Esophagus squamous epithelium (tissue), 5 donors: ENCODE measurements at places on chromosomes 13 and 19.

- DNase-seq: no peak
Observed at GRCh38 chr13:19172647-19173030, 9.0 kb downstream of the TUBA3C start.

DNA sequence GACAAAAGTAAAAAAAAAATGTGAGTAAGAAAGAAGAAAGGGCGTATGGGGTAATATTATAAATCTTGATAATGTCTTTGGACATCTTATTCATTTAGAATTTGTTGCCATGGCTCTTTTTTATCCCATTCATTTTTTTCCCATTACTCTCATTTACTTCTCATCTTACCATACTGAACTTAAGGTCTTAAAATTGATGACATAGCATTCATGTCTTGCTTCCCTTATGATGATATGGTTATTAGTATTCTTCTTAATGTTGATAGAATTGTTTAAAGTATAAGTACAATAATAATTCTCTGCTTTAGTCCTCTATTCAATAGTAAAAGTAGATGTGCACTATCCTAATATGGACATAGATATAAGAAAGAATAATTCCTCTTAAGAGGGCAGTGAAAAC lies 204.1 kb upstream of the KLF12 start:
- no peak for DNase-seq

DNA sequence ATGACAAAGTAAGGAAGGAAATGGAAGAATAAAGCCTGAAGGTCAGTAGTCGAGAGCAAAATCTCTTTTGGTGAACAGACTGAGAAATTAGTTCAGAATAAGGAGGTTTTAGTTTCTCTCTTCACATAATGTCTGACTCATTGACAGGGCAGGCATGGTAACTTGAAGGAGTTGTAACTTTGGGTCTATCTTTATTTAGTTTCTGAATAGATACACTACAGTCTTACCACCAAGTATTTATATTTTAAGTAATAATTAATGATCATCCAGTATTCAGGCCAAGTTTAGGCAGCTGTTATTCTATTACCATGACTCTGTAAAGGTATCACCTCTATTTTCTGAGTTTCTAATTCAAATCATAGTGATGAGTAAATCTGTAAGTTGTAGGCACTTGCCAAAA lies 219.9 kb downstream of the SPRY2 start:
- DNase-seq: no peak

DNA sequence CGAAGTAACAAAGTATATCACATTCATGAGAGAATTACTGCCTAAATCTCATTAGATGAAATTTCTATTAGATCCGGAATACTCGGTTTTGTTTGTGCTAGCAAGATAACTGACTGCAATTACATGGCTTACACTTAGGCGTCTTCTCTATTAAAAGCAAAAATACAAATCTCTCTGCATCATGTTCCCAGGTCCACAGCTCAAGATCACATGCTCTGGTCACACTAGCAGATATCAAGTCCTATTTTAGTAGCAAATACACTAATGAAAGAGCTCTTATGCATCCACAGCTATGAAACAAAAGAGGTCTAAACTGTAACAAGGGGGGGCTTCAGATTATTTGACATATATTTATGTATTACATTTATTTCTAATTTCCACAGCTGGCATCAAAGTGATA lies 53.5 kb downstream of the EFNB2 start:
- no peak for DNase-seq

DNA sequence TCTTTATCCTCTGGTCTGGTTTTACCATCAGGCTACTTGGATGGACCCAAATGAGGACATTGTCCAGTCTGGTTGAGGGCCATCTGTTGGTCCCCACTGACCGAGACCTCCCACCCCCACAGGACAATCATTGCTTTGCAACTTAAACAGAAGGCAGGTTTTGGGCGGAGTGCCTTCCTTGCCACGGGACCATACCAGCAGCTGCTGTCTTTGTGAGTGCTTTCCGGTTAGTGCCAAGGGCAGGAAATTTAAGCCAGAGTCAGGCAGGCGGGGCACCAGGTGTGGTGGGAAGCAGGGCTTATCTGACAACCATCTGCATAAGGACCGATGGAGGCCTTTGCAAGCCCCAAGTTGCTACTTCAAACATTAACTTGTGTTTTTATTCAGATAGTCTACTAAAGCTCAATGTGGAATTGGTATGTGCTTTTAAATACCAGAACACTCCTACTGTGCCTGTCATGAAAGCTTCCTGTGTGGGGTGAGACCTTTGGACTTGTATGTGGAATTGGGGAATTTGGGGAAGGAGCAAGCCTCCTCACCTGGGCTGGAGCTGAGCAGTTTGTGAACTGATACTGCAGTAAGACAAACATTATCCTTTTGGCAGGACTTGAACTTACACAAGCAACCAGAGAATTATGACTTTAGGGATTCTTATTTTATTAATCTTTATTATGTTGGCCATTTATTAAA lies 39.3 kb upstream of the UBE2L5 start:
- no peak for DNase-seq

- no peak for DNase-seq
Observed at GRCh38 chr13:27310946-27311345, 40.3 kb downstream of the RASL11A start.

DNA sequence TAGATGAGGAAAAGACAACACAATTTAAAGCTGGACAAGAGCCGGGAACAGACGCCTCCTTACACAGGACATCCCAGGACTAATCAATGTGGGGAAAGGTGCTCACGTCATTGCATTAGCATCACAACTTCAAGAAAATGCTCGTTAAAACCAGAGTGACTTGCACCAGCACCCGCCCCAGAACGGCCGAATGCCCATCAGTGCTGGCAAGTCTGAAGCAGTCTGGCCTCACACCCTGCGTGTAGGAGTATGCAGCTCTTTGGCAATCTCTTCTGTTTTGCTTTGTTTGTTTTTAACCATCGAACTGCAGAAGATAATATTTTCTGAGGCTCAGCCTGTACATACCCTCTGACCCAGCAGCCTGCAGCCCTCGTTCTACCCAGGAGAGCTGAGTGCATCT lies 44.8 kb upstream of the LDLR start:
- no peak for DNase-seq

- peak; percentile 97 for DNase-seq
Observed at GRCh38 chr19:50329146-50329925, at the start of gene KCNC3. TSS of gene KCNC3 (minus strand) at chr19:50329377. CDS start at chr19:50329082, 295 bp downstream.

DNA sequence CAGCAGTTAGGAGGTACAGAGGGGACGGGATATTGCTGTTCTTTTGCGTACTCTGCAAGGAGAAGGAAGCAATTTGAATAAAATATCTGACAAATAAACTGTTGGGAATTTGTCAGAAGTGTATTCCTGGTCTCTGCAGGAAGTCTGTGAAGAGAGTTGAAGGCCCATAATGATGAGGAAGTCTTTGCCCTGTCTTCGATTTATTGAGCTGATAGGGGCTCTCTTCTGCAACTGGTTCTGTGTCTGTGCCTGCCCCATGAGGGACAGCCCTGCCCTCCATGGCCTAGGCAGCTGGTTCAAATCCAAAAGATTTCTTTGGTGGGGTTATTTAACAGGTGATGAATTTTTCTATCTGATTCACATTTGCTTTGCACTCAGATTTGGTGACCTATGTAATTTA lies 339.7 kb upstream of the EDNRB start:
- no peak for DNase-seq

GRCh38 chr13:54965881-54966280 lies 1937.3 kb downstream of the OLFM4 start:
- DNase-seq: no peak

- DNase-seq: no peak
Observed at GRCh38 chr13:20192158-20192835, 441 bp downstream of the GJB2 start.

DNA sequence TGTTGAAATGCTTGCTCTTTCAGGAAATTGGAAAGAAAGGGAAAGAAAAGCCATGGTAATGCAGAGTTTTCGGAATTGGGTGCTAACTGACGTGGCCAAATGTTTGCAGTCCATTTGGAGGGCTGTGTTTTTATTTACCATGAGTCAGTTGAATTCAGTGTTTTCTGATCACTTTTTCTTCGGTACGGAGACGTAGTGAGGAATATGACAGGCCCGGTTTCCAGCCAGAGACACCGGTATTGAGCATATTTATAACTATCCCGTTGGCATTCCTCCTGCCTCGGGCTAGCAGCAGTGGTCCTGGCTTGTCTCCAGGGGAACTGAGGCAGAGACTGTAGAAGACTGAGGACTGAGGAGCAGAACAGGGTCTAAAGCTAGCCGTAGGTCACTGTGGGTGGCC lies 1.0 kb downstream of the CDC16 start:
- DNase-seq: no peak

DNA sequence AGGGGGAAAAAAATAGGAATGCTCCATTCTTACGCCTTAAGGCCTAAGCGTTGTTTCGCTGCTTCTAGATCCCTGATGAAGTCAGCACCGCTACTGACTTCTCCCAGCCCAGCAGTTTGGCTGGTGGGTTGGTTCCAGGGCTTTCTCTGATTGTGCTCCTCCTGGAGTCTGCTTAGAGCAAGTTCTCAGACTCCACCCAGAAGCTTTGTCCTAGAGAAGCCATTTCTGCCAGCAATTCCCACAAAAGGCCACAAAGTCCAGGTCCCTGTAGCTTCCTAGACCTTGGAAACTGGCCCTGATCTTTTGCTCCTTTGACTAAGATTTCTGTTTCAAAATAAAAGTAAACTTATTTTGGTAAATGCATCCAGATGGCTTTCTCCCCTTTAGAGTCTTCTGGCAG lies 65.4 kb downstream of the KCTD12 start:
- DNase-seq: no peak

GRCh38 chr13:49641801-49642291 lies 13.5 kb downstream of the ARL11 start:
- peak; percentile 14 for DNase-seq

DNA sequence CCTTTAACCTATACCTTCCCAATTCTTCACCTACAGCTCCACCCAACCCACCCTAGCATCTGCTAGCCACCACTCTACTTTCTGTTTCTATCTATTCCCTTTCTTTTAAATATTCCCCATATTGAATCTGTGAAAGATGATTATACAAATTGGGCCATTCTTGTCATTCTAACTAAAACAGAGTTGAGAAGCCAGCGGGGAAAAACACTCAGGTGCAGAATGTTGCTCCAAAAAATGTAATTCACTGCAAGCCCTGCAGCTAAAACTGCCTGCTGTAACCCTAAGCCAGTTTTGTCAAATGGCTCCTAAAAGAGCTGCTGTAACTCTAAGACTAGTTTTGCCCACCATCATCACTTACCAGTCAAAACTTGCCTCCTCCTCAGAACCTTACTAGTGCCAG lies 1468.6 kb upstream of the MIR17HG start:
- no peak for DNase-seq

DNA sequence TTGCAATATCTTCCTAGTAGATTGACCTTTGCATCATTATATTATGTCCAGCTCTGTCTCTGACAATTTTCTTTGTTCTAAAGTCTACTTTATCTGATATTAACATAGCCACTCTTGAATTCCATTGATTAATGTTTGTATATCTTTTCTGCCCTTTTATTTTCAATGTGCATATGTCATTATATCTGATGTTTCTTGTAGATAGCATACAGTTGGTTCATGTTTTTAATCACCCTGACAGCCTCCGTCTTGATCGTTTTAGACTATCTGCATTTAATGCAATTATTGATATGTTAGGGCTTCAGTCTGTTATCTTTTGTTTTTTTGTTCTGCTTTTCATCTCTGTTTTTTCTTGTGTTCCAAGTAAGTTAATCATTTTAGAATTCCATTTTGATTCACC lies 159.8 kb downstream of the ENOX1 start:
- no peak for DNase-seq
